Activated CD8-positive, alpha-beta memory T cell treated with anti-CD3 and anti-CD28 coated beads, Interleukin-2, amount 10 ng/mL, durations not matched to agents 7 days and 5 days (primary cell): ENCODE measurements at places on chromosomes 1 and 21. TPM values are rescaled to one million over a fixed set of nuclear protein-coding genes. Genes with fewer than 3 reads are reported as not detected.

The HOOK1 gene
- total RNA-seq = 1.0 TPM

The CNKSR1 gene
- total RNA-seq = 1.5 TPM

- DNase-seq = peak; percentile 71
These were observed 89.0 kb upstream of the PPM1J start for GRCh38 chr1:112803906-112804762.

The PLEKHG5 gene
- total RNA-seq = 1.7 TPM

DNA sequence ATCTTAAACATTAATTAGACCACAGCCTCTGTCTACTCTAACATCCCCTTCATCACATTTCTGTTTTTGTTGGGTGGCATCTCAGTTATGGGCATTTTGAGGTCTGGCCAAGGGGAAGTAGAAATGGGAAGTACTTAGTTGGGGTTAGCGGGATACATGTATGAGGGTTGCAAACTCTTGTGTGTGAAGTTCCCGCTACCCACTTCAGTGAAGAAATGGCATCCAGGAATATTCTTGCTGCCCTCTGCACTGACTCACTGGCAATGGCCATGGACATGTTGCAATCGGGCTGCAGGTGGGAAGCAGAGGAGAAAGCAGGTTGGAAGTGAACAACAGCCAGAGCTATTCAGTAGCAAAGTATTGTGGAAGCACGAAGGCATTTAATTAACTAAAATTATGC, 7.4 kb downstream of the CD48 start:
- DNase-seq = no peak

The CLCNKA gene
- not detected for total RNA-seq

DNA sequence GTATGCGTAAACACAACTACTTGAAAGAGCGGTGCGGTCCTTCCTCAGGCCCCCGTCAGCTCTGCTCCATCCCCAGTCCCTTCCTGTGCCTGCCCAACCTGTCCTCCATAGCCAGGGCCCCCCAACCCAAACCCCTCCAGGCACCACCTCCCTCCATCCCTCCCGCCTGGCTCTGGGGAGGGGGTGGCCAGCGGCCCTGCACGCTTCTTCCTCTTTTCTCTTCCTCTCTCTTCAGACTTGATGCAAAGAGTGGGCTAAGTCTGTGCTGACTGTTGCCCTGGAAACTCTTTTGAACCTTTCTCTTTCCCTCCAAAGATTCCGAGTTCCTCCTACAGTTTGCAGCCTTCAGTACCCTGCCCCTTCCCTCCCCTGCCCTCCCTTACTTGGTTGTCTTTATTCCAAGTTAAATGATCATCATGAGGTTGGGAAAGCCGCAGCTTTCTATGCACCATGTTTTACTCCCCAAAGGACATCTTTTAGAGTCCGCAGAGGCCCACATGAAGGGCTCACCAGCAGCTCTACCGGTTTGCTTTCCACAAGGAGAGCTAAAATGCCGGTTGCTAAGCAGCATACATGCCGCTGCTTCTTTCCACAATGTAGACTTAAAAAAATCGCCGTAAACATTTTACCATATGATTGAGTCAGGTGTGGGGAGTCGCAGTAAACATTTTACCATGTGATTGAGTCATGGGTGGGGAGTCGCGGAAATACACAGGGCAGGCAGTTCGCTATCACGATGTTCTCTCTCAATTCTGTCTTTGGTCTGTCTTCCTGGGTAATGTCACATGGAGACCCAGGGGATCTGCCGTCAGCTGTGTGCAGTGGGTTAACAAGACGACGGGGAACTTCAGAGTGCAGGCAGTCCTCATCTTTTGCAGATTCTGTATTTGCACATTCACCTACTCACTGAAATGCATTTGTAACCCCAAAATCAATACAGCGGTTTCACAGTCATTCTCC, 525.3 kb downstream of the KIF26B start:
- no peak for DNase-seq

- no peak for DNase-seq
These were observed 56.2 kb downstream of the LGR6 start for GRCh38 chr1:202249846-202250245.

GRCh38 chr1:54615531-54616279, 7.6 kb downstream of the FAM151A start:
- DNase-seq = no peak

- peak; percentile 15 for DNase-seq
These were observed 157.3 kb downstream of the GRIK3 start for GRCh38 chr1:36876990-36877389.

The ZNF326 gene
- 16.3 TPM for total RNA-seq

- no peak for DNase-seq
These were observed 7.7 kb downstream of the ABCG1 start for GRCh38 chr21:42226626-42227025.

The SETDB1 gene
- total RNA-seq = 67.6 TPM

DNA sequence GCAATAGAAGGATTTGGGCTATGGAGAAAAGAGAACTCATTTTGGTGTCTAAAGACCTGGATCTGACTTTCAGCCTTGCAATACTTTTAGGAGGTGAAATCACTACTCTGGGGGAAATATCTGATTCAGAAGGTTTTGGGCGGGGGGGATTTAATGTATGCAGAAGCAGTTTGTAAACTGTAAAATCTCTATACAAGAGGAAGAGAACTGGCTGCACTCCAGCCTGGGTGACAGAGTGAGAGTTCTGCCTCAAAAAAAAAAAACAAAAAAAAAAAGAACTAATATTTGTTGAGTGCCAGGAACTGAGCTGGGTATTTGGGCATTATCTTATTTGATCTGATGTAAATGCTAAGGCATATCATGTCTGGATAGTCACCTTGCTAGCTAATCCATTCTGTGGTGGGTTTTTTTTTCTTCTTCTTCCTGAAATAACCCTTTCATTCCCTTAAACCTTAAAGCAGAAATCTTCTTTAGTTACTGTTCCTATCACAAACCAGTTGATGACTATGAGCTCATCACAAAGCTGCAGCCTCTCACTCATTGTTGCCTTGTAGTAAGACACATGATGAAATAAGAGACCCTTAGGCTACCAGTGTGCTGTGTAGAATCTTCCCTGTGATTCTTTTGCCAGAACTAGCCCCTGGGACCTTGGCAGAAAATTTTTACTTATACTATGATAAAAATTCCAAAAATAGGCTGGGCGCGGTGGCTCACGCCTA, 35.6 kb upstream of the SLC16A1 start:
- DNase-seq = no peak

- DNase-seq = no peak
These were observed 24.8 kb downstream of the FBXO2 start for GRCh38 chr1:11629184-11630016.

DNA sequence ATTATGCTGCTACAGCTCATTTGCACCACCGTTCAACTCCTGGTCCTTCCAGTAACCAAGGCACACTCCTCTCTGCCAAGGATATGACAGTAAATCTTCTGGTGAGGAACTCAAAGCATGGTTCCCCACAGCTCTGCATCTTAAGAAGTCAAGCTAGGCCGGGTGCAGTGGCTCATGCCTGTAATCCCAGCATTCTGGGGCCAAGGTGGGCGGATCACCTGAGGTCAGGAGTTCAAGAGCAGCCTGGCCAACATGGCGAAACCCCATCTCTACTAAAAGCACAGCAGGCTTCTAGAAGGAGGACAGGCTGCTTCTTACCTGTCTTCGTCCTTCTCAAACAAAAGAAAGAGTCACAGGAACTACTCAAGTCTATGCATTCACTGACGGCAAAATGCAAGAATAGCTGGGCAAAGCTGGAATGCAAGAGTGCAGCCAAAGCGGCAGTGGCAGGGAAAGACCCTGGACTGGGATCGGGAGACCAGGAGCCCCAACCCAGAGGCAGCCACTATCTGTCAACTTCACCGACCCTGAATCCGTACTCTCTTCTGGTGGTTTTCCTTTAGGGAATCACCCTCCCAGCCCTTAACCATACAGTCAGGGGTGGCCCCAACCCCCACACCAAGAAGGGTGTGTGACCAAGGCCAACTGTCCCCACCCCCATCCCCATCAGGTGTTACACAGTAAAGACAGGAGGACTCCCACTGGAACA, 75.5 kb downstream of the NPHP4 start:
- peak; percentile 23 for DNase-seq

- no peak for DNase-seq
These were observed 6.9 kb upstream of the PRKAA2 start for GRCh38 chr1:56638248-56638647.

- no peak for DNase-seq
These were observed 405.0 kb downstream of the NTNG1 start for GRCh38 chr1:107545879-107546278.

GRCh38 chr1:147630022-147630421, 40.3 kb downstream of the ACP6 start:
- DNase-seq = peak; percentile 2

DNA sequence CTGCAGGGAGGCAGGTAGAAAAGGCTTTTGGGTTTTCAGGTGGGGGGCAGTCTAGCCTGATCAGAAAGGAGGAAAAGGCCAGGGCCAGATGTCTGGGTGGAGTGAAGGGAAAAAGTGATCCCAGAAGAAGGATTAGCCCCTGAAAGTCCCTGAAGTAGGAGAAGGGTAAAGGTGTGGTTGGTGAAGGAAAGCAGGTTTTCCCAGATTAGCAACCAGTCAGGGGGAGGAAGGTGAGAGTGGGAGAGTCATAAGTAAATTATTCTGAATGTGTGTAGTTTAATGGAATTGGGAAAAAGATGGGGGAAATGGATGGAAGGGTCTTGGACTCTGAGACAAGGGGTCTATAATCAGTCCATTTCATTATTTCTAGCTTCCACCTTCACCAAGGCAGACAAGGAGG, 647 bp upstream of the SPRR1A start:
- DNase-seq = no peak
